Eye (tissue), 1 donor: ENCODE measurements at places on chromosomes 1 and 21.
A peak's percentile ranks its signal among the peaks of the same experiment; 100 is the strongest.

GRCh38 chr21:17949421-17949820 lies 130.3 kb upstream of the C21orf91 start:
- DNase-seq, result no peak

GRCh38 chr1:96820671-96821070 lies 99.1 kb downstream of the PTBP2 start:
- DNase-seq, result no peak

DNA sequence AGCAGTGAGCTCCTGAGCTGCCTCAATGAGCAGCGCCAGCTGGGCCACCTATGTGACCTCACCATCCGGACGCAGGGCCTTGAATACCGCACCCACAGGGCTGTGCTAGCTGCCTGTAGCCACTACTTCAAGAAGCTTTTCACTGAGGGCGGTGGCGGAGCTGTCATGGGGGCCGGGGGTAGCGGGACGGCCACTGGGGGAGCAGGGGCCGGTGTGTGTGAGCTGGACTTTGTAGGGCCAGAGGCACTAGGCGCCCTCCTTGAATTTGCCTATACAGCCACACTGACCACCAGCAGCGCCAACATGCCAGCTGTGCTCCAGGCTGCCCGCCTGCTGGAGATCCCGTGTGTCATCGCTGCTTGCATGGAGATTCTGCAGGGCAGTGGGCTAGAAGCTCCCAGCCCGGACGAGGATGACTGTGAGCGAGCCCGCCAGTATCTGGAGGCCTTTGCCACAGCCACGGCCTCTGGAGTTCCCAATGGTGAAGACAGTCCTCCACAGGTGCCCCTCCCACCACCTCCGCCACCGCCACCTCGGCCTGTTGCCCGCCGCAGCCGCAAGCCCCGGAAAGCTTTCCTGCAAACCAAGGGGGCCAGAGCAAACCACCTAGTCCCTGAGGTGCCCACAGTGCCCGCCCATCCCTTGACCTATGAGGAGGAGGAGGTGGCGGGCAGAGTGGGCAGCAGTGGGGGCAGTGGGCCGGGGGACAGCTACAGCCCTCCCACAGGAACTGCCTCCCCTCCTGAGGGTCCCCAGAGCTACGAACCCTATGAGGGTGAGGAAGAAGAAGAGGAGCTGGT lies 12.3 kb downstream of the ZBTB7B start:
- no peak for DNase-seq

- no peak for DNase-seq
Observed at GRCh38 chr1:150152772-150153456, 3.2 kb downstream of the PLEKHO1 start.

DNA sequence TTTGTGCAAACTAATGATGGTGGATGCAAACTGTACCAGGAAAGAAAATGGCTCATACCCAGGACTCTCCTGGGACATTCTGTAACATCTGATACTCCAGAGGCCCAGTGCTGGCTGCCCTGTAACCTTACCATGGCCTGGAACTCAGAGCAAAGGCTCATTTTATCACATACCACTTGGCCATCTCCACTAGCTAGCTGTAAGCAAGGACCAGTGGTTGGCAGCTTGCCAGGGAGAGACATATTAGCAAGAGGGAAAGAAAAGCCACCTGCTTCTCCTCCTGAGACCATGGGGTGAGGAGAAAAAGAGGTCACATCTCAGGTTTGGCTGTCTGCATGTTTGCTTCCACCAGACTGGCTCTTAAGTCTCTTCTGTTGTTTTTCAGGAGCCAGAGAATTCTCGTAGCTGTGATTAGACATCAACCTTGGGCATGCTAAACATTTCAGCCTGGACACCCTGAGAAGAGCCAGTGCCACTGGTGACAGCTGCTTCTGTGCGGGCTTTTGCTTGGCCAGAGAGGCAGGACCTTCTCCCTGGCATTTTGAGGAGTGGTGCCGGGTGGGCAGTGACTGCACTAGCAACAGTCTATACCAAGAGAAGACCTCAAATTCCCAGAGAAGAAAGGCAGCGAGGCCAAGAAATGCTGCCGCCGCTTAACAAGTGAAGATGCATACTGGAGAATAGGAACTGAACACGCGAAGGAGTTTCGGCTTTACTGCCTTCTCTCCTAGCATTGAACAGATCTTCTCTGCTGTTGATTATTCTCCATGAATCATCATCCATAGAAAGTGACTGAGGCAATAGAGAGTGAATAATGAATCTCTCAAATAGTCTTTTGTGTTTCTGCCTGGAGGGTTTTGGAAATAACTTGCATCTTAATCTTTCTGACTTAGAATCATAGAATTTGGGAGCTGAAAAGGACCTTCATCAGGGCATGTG lies 6.7 kb upstream of the INKA2 start:
- no peak for DNase-seq

GRCh38 chr1:244431166-244431565 lies 20.5 kb downstream of the ADSS2 start:
- no peak for DNase-seq

- peak; percentile 74 for DNase-seq
Observed at GRCh38 chr1:106787520-106787919, 269.0 kb upstream of the PRMT6 start.

DNA sequence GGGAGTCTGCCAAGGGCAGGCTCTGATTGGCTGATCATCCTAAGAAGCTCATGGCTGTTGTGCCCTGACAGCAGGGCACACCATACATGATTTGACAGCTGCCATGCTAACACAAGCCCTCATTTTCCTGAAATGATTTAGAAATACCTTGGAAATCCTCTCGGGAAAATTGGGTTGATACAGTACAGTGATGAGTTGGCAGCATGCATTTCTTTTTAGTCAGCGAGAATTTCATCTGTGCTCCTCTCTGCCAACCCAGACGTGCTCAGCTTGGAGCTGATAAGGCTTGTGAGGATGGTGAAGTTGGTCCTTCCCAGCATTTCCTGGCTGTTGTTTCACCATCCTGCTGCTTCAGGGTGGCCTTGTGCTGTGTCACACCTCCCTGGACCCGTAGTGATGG lies 22.6 kb upstream of the KCNQ4 start:
- DNase-seq, result no peak

GRCh38 chr1:59693406-59693805 lies 121.3 kb upstream of the HOOK1 start:
- DNase-seq, result no peak

GRCh38 chr1:10795276-10796021 lies 997 bp downstream of the CASZ1 start:
- DNase-seq, result peak; percentile 59

DNA sequence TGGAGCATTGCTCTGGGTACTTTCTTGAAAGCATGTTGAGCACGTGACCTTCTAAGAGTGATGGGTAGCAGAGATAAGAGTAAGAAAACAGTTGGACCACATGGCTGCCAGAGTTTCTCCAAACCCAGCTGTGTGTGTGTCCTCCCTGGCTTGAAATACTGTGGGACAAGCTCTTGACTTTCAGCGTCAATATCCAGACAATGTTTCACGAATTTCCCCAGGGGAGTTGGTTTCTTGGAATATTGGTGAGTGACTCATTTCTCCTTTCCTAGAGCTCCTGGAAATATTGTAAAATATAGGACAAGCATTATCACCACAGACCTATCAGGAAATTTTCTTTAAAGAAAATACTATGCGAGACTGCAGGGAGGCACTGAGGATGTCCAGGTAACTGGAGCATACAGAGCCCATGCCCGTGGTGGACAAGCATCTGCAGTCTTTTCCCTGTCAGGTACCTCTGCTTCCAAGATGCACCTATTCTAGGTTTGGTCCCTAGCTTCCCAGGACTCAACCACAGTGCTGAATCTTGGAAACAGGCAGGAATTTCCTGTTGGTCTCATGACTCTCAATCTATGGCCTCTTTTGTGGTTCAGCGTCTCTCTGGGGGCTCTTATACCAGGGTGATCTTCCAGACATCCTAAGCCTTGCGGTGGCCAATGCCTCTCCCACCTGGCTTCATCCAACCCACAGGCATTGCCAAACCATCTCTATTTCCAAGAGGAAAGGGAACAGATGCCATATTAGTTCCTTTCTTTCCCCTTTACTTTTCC lies 67.4 kb downstream of the KCNJ6 start:
- no peak for DNase-seq

GRCh38 chr1:111470596-111470995 lies 3.2 kb upstream of the C1orf162 start:
- no peak for DNase-seq

- DNase-seq, result peak; percentile 80
Observed at GRCh38 chr1:100463791-100464424, 74.0 kb upstream of the GPR88 start.

DNA sequence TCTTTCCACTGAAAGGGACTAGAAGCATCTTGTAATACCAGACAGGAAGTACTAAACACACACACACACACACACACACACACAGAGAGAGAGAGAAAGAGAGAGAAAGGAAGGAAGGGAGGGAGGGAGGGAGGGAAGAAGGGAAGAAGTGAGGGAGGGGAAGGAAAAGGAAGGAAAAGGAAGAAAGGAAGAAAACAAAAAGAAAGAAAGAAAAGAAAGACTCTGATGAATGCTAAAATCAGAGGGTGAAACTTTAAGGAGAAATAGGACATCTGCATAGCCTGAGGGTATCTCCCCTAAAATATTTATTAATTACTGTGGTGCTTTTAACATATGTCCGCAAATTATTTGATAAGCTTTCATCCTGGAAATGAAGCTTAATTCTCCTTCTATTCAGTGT lies 10.6 kb downstream of the TRIT1 start:
- no peak for DNase-seq

- no peak for DNase-seq
Observed at GRCh38 chr21:20026543-20026942, 971.7 kb upstream of the NCAM2 start.

- no peak for DNase-seq
Observed at GRCh38 chr1:20399196-20399595, 86.8 kb downstream of the CAMK2N1 start.

- DNase-seq, result no peak
Observed at GRCh38 chr1:96688767-96689166, 32.8 kb upstream of the PTBP2 start.

GRCh38 chr1:41444246-41444645 lies 40.2 kb downstream of the EDN2 start:
- DNase-seq, result no peak

GRCh38 chr1:226972931-226973330 lies 32.8 kb downstream of the COQ8A start:
- no peak for DNase-seq

GRCh38 chr1:34060901-34061415 lies 104.1 kb downstream of the CSMD2 start:
- no peak for DNase-seq

DNA sequence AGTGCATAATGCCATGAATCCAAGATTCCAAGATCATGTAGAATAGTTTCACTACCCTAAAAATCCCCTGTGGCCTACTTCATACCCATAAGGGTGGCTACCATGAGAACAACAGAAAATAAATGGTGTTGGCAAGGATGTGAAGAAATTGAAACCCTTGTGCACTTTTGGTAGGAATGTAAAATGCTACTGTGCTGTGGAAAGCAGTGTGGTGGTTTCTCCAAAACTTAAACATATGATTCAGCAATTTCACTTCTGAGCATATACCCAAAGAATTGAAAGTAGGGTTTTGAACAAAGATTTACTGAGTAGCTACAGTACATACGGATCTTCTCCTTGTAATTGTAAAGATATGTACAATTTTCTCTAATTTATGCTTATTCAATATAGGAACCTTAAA lies 16.0 kb downstream of the FNBP1L start:
- DNase-seq, result no peak

DNA sequence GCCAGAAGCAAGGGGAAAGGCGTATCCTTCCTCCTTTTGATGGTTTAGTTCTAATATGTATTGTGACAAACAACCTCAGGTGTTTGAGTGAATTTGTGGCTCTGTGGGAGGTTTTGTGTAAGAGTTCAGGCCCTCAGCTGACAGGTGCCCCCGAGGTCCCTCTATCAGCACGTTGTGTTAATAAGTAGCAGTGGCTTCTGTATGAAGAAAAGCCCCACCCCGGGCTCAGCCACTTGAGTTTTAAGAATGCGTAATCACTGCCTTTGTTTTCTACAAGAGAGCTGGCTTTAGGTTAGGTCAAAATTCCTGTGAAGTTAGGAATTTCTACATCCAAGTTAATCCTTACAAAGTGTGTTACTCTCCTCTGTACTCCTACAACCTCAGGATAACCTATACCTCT lies 92.4 kb upstream of the PGBD5 start:
- no peak for DNase-seq

- DNase-seq, result no peak
Observed at GRCh38 chr1:33260439-33260838, 4.1 kb downstream of the ZNF362 start.

DNA sequence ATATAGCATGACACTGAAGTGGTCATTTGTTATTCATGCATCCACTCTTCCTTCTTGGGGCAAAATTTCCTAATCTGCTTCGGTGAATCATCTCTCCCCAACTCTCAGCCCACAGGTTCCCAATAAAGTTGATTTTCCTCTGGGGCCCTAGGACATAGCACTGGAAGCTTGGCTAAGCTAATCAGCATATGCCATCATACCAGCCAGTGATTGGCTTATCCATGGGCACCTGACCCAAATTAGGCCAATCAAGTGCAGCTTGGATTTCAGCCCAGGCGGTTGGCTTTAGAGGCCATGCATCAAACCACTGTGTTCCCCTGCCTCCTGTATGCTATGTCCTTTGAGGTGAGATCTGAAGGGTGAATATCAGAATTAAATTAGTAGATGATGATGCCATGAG lies 58.9 kb downstream of the C1orf94 start:
- no peak for DNase-seq

DNA sequence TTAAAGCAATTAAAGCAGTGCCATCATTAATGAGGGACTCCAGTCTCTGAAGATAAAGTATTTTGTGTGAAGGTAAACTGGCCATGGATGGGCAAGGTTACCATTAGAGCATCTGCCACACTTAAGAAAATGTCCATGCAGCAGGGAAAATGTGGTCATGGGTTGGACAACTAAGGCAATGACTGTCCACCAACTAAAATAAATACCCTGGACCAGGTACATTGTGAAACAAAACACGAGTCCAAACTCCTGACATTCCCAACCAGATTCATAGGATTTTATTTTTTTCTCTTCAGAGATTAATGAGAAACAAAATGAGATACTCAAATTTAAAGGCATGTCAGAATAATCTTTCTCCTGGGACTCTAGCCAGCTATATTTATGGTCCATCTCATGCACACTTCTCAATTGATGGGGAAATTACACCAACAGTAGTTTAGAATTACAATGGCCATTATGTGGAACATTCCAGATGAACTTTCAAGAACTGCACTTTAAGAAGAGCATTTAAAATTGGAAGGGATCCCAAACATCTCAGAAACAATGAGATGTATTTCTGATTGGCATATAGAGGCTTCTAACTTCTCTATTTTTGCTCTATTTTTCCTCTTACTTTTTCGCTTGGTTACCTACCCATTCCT lies 8.1 kb downstream of the GBP7 start:
- DNase-seq, result no peak

- no peak for DNase-seq
Observed at GRCh38 chr1:219621047-219621786, 8.3 kb upstream of the ZC3H11B start.

- peak; percentile 83 for DNase-seq
Observed at GRCh38 chr1:22806584-22806983, 95.9 kb downstream of the EPHB2 start.
